ENCODE measurements at places on chromosomes 1 and 21. TPM values are rescaled to one million over a fixed set of nuclear protein-coding genes. Genes with fewer than 3 reads are reported as not detected.

Gene MATN1
- not detected for total RNA-seq

DNA sequence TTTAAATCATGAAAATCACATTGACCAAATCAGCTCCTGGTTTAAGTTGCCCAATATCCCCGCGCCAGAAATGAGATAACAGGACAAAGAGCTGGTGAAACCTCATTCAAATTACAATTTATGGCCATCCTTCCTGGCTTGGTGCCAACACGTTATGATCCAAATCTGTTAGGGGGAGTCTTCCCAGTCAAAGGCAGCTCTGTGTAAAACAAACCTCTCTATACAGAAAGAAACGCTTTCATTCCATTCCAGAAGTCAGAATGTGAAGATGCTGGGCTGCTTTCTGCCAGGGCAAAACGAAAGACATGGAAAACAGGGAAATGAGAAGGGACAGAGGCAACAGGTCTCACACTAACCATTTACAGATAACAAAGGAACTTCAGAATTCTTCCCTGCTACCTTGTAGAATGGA lies 53.5 kb upstream of the TIAM1 start:
- DNase-seq, result no peak

Gene TXNIP
- total RNA-seq, result 1,554 TPM

Gene TRPM2
- total RNA-seq, result 17.9 TPM

Gene SPRR3
- total RNA-seq, result not detected
